AG09309 (cell line): ENCODE measurements at places on chromosomes 2 and 18.
A peak's percentile ranks its signal among the peaks of the same experiment; 100 is the strongest.

- no peak for DNase-seq
Observed at GRCh38 chr2:64847930-64848329, 141.3 kb upstream of the SLC1A4 start.

- DNase-seq, result peak; percentile 28
Observed at GRCh38 chr2:196750977-196751631, 48.4 kb downstream of the GTF3C3 start.

GRCh38 chr2:42191285-42192009, 22.3 kb downstream of the EML4 start:
- DNase-seq, result no peak

DNA sequence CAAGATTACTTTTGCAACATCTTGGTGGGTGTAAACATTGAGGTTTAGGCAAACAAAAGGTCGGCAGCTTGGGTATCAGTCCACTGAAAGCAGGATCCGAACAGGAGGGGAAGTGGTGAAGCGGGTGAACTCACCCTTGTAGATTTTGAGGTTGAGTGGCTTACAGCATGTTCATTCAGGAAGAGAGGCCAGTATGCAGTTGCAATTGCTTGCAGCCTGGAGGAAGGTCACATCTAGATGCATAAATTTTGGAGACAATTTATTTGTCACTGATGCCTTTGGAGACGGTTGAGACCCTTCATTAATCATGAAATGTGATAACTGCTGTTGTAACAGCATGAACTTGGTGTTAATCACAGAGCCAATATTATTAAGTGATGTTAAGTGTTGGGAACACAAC, 131.1 kb downstream of the LTBP1 start:
- no peak for DNase-seq

- DNase-seq, result no peak
Observed at GRCh38 chr2:231425811-231426703, 30.5 kb downstream of the B3GNT7 start.

DNA sequence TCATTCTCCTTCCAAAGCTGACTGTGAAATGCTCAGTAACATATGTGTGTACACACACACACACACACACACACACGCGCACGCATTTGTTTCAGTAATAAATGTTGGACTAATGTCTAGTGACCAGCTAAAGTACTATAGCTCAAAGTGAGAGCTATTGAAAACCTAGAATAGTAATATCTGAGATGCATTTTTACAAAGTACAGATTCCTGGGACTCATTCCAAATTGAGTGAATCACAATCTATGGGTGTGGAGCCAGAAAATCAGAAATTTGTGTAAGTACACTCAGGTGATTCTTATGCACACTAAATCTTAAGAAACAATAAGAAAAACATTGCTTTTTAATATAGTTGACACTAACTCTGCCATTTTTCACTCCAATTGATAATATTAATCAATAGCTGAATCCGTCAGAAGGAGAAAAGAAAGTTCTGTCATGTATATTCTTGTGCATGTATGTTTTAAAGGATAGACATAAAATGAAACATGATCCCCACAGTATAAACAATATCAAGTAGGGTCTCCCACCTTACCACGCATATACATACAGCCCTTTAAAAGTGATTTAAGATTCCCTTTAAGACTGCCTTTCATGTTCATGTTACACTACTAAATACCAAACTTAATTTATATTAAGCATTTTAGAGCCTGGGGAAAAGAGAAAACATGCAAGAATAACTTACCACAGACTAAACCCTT, 123.5 kb downstream of the ATAD2B start:
- DNase-seq, result peak; percentile 31
